KBM-7 (cell line): ENCODE measurements at places on chromosomes 2 and 18.

- no peak for DNase-seq
Measured at GRCh38 chr18:55038162-55038561, 78.9 kb upstream of the CCDC68 start.

DNA sequence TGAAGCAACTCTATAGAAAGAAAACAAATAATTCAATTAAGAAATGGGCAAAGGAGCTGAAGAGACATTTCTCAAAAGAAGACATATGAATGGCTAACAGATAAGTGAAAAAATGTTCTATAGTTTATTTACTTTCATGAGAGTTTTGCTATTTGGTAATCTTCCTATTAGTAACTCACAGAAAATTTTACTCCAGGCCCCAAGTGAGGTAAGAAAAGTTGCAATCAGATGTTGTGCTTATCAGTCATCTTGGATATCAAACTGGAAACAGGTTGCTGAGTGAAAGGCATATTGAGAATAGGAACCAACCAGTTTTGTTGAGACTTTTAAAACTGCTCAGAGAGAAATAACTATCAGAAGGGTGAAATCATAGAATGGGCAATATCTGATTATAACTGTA is 1179.0 kb upstream of the ACVR2A start:
- DNase-seq, result no peak

GRCh38 chr2:98975611-98976010 is 39.6 kb upstream of the CRACDL start:
- DNase-seq, result no peak

DNA sequence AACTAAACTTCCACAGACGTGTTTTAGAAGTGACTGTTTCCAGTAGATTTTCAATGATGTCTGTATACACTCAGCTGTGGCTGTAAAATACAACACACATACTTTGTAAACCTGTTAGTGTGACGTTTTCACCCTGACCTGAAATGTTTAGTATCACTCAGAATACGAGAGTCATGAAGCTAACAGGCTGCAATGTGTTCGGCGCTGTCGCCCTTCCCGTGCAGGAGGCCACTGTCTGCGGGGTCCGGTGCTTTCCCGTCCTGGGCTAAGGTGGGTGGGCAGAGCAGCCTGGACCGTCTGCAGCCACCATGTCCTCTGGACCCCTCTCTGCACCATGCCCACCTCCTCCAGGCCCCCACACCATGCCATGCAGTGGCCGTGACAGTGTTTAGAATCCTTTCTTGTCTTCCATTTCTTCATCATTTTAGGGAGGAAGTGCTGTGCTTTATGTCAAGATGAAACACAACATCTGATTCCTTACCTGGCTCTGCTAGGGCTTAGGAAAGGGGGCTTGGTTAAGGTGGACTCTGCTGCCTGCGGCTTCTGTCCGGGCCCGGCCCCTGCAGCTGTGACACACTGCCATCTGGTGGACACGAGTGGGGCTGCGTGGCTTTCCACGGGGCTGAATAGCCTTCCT is 53.8 kb upstream of the RBM44 start:
- peak; percentile 75 for DNase-seq

GRCh38 chr2:196142825-196143224 is 28.6 kb downstream of the STK17B start:
- no peak for DNase-seq

GRCh38 chr2:229714080-229714735 is at the start of gene DNER:
Gene DNER, minus strand, starts transcription at chr2:229714555. Its CDS starts 132 bp downstream, at chr2:229714423.
- no peak for DNase-seq

DNA sequence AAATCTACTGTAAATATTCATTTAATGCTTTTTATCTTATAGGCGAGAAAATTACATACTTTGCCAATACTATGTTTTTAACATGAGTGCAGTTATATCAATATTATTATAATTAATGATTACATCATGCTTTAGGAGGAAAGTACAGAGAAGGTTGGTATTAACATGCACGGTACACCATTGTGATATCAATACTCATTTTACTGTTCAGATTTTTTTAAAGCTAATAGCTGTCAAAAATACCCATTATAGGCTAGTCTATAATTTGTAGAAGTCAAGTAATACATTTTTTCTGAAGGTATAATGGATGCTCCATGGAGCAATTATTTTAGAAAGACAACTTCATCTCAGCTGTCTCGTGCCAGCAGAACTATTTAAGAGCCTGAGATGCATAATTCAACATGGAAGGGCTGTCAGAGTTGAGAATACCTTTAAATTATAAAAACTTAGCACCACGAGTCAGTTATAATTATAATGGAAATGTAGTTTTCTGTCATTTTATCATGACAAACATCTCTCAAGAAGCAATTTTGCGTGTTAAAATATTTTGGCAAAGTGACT is 1641.7 kb upstream of the ACVR2A start:
- DNase-seq, result no peak

- no peak for DNase-seq
Measured at GRCh38 chr18:23194155-23194996, 59.1 kb downstream of the CABLES1 start.

DNA sequence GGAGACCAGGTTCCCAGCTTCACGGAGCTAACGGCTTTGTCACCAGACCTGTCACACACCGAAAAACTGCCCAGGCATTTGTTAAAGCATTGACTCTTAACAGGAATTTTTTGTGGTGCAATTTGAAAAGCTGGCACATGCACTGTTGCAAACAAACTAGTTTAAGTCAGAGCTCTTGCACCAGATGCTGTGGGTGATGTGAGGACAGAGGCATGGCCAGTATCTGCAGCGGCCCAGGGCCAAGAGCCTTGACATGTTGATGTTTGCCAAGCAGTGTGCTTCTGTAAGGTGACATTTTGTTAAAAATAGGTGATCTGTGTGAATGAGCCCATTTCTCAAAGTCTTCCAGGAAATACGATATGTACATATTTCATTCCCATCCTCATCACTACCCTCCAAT is 142.5 kb downstream of the MTCL1 start:
- DNase-seq, result no peak

DNA sequence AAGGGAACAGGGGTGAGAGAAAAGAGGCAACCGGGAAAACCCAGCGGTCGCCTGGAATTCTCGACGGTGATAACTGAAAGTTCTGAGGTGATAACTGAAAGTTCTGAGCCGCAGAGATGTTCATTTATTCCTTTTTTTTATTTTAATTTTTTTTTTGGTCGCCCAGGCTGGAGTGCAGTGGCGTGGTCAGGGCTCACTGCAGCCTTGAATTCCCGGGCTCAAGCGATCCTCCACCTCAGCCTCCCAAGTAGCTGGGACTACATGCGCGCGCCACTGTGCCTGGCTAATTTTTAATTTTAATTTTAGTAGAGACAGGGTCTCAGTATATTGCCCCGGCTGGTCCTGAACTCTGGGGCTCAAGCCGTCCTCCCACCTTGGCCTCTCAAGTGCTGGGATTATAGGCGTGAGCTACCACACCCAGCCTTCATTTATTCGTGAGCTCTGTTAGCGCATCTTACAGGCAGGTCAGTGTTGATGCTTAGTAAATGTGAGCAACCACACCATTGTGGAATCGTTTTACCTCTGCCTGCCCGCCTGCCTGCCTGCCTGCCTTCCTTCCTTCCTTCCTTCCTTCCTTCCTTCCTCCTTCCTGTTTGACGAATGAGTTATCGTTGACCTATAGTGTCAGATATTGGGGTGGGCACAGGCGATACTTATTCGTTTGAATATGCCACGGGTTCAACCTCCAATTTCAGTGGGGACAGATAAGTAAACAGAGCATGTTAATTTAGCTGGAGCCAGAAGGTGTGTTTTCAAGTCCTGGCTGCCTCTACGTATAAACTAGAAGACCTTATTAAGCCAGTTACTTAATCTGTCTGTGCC is 557 bp upstream of the E2F6 start:
- DNase-seq, result no peak
